ENCODE measurements at places on chromosomes 6 and 20.

DNA sequence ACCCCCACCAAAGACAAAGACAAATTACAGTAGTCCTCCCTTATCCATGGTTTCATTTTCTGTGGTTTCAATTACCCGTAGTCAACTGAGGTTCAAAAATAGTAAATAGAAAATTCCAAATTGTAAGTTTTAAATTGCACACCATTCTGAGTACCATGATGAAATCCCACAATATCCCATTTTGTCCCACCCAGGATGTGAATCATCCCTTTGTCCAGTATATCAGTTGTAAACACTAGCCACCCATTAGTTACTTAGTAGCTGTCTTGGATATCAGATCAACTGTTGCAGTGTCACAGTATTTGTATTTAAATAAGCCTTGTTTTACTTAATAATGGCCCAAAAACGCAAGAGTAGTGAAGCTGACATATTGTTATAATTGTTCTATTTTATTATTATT, 364.0 kb upstream of the ARID1B start:
- no peak for DNase-seq

GRCh38 chr6:9810286-9810685, 604.6 kb downstream of the TFAP2A start:
- DNase-seq = no peak

- DNase-seq = no peak
Measured at GRCh38 chr6:69768664-69769063, 28.1 kb downstream of the LMBRD1 start.

DNA sequence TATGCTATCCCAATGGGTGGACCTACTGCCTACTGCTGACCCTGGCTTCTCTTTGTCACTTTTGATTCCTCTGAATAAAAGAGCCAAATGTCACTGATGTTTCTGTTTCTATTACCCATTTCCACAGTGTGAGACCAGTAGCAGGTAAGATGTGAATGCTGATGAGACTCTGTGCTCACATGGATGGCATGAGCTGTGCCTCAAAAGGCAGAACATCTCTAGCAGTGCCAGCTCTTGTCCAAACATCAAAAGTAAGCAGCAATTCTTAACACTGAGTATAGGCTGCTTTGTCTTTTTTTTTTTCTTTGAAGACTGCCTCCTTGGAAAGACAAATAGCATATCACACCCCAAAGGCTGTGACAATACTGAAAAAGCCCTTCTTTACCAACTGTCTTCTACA, 459.2 kb upstream of the RUNX2 start:
- DNase-seq = no peak

GRCh38 chr20:10940941-10941340, 267.1 kb upstream of the JAG1 start:
- no peak for DNase-seq

- DNase-seq = peak; percentile 56
Measured at GRCh38 chr20:57498425-57499400, 26.2 kb downstream of the CTCFL start.

DNA sequence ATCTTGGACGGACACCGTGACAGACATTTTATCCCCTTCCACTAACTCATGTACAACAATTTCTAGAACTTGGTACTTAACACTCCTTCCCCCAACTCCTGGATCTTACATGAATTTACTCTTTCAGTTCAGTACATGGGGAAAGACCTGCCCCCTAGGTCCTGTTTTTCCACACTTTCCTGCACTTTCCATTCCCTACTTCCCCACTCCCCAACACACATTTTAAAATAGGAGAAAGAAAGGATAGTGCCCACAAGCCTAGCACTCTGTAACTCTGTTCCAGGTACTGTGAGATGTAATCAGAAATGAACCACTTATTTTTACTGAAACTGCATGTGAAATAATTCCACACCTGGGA, 1.3 kb downstream of the ADGRG6 start:
- no peak for DNase-seq

DNA sequence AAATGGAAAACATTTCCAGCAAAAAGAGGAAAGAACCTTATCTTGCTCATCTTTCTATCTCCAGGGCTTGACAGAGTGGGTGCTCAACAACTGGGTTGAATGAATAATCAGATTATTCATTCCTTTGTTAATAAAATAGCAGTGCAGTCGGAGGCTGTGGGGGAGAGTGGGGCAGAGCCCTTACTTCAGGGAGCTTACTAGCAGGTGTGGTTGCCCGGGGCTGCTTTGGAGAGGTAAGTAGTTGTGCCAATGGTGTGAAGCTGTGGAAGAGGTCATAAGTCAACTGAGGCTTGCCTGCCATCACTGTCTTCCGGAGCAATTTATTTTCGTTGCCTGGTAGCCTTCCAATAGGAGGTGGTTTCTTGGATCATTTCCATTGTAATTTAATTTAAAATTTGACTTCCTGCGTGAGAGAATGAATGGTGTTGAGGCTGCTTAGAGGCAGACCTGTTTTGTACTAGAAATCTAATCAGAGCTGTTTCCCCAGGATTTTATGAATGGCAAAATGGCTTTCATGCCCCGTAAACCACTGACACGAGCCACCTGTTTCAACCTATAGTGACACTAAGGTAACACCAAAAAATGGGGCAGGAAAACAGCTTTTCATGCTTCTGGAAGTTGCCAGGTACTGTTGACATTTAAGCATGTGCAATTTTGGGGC, 51.4 kb downstream of the ZDHHC14 start:
- DNase-seq = no peak

DNA sequence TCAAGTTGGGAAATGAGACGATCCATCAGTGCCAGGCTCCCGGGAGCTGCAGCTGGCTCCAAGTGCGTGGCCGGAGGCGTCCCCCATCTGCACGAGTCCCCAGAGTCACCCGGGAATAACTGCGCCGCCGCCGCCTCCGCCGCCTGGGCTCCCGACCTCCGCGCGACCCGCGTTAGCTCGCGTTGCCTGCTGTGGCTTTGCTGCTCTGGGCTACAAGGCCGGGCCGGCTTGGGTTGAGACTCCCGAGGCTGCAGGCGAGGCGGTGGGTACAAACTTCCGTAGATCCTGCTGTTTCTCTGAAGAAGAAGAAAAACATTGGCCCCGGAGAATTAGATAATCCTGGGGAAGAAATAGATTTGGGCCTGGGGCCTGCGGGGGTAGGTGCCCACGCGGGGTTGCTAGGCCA, 7.4 kb upstream of the LAMP5 start:
- DNase-seq = no peak

- peak; percentile 99 for DNase-seq
Measured at GRCh38 chr20:20593447-20594170, 118.8 kb downstream of the RALGAPA2 start.

GRCh38 chr6:109701221-109701620, 10.1 kb downstream of the FIG4 start:
- no peak for DNase-seq

DNA sequence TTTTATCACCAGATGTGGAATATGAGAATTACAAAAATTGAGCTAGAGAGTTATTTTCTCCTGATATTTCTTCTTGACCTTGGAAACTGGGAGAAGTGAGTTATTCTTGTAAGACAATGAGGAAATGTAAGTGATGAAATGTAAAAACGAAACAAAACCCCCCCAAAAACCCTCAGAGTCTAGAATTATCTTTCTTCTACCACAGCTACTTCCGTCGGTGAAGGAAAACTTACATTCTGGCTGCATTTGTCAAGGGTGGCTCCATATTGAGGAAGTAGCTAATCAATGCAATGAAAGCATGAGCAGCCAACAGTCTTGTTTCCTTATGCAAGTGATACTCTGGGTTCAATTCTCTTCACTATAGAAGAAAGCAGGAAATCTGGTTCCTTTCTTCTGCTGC, 661.7 kb upstream of the CITED2 start:
- no peak for DNase-seq

- no peak for DNase-seq
Measured at GRCh38 chr20:47678536-47678935, 106.7 kb downstream of the SULF2 start.

GRCh38 chr20:58837717-58838116, 13.0 kb downstream of the GNAS-AS1 start:
- no peak for DNase-seq

DNA sequence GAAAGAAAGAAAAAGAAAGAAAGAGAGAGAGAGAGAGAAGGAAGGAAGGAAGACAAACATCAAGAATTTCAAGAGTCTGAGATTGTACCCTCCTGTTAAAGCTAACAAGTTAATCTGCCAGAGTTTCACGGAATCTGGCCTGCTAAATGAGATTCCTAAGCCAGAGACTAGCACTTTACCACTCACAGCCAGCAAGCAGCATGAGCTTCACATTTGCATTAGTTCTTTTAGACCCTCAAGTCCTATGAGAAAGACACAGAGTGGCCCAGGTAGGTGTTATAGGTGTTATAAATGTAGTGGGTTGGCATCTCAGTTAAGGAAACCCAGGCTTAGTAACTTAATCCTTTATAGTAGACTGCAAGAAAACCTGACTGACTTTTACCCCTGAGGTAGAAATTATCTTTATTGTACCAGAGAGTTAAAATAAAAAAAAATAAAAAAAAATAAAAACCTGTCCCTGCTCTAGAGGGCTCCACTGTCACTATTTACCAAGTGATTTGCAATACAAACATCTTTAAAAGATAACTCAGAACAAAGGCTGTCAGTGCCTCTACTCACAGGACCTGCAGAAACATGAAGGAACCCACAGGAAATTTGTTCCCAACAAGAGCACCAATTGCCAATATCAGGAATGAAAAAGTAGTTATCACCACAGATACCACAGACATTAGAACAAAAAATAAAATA, 9.7 kb upstream of the IBTK start:
- no peak for DNase-seq

DNA sequence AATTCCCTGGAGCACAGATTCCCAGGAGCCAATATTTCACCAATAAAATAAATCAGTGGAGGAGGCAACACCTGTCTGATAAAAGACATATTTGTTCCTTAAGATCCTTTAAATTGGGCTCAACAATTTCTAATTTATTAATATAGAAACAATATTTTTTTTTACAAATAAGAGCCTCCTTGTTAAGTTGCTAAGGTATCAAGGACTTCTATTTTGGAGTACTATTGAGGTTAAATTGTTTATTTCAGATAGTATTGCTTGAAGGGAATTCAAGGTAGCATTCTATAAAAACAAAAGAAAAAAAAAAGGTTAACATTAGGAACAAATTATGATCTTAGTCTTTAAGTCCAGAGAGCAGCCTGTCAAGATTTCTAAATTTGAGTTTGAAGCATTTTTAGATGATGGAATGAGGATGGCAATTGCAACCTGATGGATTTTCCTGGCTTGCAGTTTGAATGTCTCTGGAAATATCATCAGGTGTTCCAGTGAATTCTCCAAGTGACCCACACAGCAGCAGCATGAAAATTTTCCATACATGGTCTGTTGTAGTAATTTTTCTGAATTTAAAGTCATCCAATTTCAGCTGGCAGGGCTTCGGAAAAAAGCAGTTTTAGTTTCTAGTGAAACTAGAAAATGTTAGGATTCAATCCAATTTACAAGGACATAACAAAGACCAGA, 19.3 kb upstream of the NCR2 start:
- DNase-seq = no peak

- peak; percentile 45 for DNase-seq
Measured at GRCh38 chr6:7050872-7051779, 56.6 kb upstream of the RREB1 start.

DNA sequence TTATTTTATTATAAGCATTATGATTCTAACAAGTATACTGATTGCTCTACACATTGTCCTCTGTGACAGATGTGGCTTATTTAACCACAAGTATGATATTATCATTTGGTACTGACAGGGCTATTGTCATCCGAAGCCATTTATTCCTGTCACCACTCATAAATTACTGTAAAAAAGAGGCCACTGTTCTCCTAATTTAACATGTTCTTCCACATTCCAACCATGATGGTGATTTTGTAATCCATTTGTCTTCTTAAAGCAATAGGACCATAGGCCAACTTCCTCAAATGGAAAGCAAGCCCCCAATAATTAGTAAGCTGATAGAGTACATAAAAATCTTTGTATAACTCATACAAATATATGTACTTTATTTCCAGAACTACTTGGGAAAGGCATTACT, 50.6 kb downstream of the FUT9 start:
- DNase-seq = no peak

DNA sequence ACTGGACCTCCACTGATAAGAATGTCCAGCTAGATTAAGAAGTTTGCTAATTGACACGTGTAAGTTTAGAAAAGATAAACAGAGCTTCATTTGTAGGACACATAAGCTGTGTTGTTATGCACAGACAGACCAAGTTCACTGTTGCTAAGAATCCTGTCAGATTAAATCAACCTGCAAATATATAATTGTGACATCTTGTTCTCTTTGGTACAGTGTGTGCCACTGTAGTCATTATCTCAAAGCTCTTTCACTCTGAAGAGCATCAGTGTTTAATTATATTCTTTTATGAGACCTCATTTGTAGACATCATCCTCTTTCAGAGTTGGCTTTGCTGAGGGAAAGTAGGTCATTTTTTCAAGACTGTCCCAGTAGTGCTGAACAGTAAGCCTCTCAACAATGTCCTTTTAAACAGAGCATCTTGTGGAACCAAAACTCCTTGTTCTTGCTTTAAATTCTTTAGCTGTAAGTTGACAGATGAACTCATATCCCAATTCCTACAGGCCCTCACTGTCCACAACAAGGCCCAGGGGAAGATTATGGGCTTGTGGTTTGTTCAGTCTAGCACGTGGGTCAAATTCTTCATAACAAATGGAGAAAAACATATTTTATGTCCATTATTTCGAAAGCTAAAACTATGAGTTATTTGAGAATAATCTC, 252.4 kb downstream of the HDGFL1 start:
- DNase-seq = no peak

- no peak for DNase-seq
Measured at GRCh38 chr6:120237221-120237620, 887.7 kb upstream of the MAN1A1 start.

DNA sequence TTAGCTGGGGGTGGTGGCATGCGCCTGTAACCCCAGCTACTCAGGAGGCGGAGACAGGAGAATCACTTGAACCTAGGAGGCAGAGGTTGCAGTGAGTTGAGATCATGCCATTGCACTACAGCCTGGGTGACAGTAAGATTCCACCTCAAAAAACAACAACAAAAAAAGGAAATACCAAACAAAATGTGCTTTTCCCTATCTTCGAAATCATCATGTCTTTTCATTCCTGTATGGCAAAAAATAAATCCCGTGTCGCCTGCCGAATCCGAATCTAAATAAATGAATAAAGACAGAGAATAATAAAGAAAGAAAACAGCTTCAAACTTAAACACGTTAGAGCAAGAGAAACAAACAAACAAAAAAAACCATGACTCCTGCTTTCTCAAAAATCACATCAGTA, 11.8 kb downstream of the B4GALT5 start:
- no peak for DNase-seq

- DNase-seq = no peak
Measured at GRCh38 chr6:128635219-128635618, 114.8 kb upstream of the PTPRK start.

DNA sequence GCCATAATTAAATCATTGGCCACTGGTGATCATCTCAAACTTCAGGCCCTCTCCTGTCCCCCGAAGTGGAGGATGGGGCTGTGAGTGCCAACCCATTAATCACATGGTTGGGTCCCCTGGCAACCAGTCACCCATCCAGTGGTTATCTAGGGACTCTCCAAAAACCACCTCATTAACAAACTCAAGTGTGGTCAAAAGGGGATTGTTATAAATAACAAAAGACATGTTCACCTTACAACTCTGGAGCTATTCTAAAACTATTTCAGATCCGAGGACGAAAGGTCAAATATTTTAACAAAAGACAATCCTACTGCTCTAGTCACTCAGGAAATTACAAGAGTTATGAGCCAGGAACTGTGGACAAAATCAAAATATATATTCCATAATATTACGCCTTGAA, 95.5 kb upstream of the PRND start:
- no peak for DNase-seq

All from NCI-H1105 treated with DMSO at 0.1 percent for 48 hours (cell line).